Neural progenitor cell (in vitro differentiated cells): ENCODE measurements at places on chromosomes 12 and 14.

DNA sequence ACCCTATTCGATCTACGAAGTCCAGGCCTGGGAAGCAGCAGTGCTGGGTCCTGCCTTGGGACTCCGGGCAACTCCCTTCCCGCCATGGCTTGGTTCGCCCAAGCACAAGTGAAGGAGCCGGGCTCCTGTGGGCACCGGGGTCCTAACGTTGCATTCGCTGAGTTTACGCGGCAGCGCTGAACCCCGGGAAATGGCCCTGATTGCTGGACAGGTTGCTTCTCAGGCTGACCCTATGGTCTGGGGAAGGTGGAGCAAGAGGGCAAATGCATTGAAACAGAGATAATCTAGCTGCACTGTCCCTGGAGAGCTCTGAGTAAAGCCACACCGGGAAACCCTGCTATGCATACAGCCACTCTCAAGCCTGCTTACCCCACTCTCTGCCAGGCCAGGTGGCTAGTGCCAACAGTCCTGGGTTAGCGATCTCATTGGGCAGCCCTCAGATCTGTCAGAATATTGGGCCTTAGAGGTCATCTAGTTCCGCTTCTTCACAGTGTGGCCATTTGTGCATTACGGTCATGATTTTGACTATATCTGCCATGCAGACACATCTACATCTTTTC lies 11.3 kb downstream of the SYNE3 start:
- no peak for DNase-seq

DNA sequence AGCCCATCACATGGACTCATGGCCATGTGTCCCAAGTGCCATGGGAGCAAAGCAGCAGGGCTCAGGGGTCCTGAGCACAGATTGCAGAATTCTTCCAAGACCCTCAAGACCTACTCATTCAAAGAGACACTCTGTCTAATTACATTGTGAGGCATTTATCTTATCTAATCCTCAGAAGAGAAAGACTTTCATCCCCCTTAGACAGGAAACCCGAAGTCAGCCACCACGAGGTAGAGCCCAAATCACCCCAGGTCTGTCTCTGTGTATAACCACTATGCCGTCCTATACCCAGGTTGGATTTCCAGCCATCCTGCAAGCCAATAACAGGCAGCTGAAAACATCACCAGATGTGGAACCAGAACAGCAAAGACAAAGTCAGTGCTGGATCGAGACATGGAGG lies 8.9 kb upstream of the BCL11B start:
- no peak for DNase-seq

GRCh38 chr14:99169776-99170356 lies 102.1 kb downstream of the BCL11B start:
- peak; percentile 28 for DNase-seq

GRCh38 chr14:85165094-85165493 lies 364.9 kb upstream of the FLRT2 start:
- no peak for DNase-seq

DNA sequence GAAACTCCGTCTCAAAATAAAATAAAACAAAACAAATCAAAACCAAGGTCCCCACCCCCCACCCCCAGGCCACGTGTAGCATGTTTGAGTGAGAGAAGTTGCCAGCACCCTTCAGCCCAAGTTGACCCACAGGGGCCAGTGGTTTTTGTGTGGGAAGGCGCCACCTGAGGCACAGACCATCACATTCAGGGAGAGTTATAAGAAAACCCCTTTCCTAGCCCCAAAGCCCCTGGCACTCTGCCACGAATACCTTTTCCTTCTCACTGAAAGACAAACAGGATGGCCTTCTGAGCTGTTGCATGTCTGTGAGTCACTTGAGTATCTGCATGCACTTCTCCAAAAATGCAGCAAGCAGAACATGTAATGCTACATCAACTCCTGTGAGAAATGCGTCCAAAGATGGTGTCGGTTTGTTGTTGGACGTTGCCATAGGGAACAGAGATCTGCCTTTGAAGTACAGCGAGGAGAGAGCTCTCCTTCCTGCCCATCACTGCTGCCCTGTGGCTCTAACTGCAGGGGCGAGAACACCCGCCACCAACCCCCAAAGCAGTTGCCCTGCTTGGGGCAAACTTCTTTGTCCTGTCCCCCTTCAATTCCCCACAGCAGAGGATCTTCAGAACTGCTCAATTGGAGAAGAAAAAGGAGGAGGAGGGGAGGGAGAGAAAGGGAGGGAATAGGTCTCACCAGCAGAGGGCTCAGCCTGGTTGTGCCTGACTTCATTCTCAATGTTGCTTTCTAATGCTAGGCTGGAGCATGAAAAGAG lies 2.7 kb upstream of the TRAF3 start:
- peak; percentile 78 for DNase-seq

DNA sequence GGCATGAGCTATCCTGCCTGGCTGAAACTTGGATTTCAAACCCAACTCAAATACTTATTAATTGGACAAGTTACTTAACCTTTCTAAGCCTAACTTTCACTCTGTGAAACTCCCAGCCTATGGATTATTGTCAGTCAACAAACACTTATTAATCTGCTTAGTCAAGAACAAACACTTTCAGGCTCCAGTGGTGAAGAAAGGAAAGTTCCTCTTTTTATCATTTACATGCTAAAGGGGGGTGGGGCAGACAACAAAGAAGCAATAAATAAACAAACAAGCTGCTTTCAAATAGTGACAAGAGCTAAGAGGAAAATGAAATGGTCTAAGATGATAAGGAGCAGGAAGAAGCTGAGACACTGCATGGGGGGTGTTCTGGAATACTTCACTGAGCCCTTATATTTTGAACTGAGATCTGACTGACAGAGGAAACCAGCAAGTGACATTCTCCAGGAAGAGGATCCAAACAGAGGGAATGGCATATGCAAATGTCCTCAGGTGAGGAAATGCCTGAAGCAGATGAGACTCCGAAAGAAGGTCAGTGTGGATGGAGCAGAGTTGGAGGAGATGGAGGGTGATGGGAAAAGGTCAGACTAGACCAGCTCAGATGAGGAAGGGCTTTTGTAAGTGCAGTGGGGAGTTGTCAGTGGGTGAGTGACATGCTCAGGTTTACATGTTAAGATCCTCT lies 259.6 kb downstream of the ITPR2 start:
- no peak for DNase-seq
